ENCODE measurements at places on chromosomes 7 and 10.

- DNase-seq = peak; percentile 31
Observed at GRCh38 chr10:24465891-24466818, 257.2 kb downstream of the KIAA1217 start.

DNA sequence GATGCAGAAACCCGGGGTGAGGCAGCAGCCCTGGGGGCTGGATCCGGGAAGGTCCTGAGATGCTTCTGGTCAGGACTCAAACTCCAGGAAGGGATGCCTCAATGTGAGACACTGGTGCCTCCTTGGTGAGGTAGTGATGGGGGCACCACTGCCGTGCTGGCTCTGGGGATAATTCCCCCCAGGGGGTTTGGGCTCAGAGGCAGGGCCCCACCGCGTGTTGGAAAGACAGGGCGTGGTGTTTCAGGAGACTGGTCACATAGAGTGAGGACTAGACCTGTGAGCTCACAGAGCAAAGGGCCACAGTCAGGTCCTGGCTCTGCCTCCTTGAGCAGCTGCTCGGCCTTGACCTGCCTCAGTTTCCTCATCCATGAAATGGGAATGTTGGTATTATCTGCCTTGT is 361.9 kb downstream of the GLRX3 start:
- no peak for DNase-seq

- DNase-seq = no peak
Observed at GRCh38 chr7:91249506-91250233, 14.6 kb upstream of the FZD1 start.

GRCh38 chr7:50914460-50914859 is 131.8 kb upstream of the GRB10 start:
- DNase-seq = no peak

GRCh38 chr7:24702755-24703154 is 54.5 kb downstream of the GSDME start:
- no peak for DNase-seq

GRCh38 chr7:149809215-149809614 is 29.0 kb upstream of the ZNF862 start:
- DNase-seq = no peak

GRCh38 chr7:48049850-48050249 is 14.5 kb downstream of the C7orf57 start:
- no peak for DNase-seq

- no peak for DNase-seq
Observed at GRCh38 chr7:124250297-124251034, 217.6 kb upstream of the TMEM229A start.

DNA sequence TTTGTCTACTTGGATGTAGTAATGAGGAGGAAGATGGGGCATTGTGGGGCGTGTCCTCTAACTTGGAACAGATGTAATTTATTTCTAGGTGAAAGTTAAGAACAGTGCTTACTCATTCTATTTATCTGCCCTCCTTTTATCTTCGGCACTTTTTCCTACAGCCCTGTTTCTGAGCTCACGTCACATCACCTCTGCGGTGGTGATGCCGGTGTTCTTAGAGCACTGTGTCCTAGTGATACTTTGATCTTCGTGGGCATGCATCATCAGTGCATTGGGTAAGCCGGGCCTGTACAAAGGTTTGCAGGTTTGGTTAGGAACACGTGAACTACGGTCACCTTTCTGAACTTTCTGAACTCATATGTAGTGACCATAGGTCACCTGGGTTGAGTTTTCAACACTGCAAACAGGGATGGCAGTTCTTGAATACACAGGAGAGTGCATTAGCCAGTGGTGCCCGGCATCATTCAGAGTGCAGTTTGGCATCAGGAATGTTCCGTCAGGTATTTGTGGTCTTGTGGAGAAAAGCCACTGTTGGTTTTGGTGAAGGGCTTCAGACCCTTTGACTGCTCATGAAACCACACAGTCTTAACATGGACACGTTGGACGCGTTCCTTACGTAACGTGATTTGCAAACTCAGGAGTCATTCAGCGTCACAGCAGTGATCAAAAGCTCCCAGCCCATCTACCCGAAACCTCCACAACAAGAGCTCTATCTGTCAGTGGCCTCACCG is 5.6 kb downstream of the POR start:
- no peak for DNase-seq

DNA sequence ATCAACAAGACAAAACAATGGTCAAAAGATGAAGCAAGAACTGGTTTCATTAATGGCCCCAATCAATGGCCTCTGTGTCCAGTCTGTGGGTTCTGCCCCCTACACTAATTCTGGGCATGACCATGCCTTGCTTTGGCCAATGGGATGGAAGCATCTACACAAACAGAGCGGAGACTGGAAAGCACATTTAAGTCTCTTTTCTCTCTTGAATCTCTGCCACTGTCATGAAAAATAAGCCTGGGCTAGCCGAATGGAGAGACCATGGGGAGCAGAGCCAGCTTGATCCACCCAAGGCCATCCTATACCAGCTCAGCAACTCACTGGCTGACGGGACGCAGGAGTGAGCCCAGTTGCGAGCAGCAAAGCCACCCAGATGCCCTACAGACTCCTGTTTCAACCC is 30.9 kb downstream of the ANKRD16 start:
- DNase-seq = no peak

DNA sequence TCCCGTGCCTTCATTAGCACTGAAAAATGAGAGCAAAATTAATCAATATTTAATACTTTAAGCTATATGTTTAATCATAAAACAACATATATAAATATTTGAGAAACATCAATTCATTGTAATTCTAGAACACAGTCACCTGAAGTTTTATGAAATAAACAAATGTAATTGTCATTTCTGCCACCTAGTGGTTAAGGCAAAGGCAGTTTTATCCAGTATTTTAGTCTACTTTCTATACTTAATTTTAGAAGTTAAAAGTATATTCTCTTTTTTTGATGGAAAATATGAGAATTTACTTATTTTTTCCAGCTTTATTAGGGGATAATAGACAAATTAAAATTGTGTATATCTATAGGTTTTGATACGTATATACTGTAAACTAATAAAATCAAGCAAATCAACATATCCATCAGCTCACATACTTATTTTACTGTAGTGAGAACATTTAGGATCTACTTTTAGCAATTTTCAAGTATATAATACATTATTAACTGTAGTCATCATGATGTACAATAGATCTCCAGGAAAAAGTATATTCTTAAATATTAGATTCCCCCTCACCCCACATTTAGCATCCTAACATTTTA is 16.9 kb downstream of the PCGF6 start:
- DNase-seq = no peak

- no peak for DNase-seq
Observed at GRCh38 chr10:1020460-1020859, 5.2 kb downstream of the IDI2 start.

DNA sequence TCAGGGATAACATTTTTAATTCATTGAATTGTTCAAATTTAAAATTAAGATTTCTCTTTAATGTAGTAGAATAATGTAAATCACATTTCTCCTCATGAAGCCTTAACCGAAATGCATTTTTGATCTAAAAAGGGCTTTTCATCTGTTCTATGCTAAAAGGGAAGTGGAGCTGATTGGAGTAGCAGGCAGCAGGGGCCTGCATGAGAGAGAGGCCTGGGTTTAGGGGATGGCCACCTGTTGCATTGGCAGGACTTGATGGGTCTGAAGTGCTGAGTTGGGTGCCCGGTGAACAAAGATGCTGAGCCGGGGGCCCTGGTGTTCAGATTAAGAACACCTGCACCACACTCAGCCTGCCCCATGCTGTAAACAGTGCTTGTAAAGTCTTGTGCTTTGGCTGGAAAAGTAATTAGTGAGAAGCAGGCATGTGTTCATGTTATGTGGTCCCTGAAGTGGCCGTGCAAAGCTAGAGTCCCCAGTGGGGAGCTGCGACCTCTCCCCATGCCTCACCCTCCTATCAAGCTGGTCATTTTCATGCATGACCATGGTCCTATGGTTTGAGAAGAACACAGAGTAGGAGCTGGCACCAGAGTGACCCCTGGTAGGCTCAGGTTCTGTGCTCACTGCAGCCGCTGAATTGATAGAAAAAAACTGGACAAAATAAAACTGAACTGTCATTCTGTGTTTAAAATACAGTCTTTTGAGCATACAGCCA is 124.3 kb downstream of the ADCY1 start:
- DNase-seq = peak; percentile 3

DNA sequence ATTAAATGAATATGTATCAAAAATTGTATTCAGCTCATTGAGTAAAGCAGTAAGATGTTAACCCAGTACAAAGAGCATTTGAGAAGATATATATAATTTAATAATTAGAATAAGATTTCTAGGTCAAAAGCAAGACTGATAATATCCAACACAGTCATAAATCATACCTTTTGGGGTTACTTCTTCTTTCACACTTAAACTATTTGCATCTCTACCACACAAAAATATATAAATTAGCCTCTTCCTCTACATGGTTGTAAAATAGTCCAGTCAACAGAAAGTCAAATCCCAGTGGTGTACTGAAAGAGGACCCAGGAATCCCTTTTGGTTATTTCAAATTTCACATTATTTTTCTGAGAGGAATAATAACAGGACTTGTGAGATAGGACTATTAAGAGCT is 204.6 kb upstream of the INHBA start:
- DNase-seq = no peak

GRCh38 chr10:127418536-127419168 is 130.5 kb upstream of the NPS start:
- no peak for DNase-seq

DNA sequence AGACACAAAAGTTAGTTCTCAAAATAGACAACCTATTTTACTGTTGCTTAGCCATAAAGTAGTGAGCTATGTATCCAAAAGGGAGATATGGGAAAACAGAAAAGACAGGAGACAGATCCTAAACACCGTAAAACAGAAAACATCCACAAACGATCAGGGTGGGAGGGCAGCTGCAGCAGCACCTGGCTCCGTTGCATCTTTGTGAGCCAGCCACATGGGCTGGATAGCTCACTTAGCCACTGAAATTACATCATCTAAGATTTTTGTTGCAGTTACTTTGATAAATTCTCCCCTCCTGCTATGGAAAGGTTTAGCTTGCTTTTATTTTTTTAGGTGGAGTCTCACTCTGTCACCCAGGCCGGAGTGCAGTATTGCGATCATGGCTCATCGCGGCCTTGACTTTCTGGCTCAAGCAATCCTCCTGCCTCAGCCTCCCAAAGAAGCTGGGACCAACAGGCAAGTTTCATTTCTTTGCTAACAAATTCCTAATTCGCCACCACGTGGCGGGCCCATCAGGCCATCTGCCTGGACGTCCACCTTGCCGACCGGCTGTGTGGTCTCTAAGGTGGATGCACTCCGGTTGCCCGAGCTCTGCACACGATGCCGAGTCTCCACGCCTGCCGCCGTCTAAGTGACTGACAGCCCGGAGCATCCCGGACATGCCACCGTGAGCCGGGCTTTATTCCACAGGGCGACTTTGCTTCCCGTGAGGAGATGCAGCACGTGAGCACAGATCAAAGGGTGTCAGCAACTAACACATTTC is 159.8 kb downstream of the DIP2C start:
- DNase-seq = no peak

Measured in activated T-helper 2 cell treated with anti-CD3 and anti-CD28 coated beads, Interferon-gamma antibody, Interleukin-2, Interleukin-4, amounts not matched to agents 10 μg/mL and 5 μg/mL and 100 μg/mL, durations not matched to agents 14 hours and 24 hours and 36 hours (primary cell).